Kidney (tissue), 22 donors: ENCODE measurements at places on chromosomes 1 and 21. TPM values are rescaled to one million over a fixed set of nuclear protein-coding genes. Genes with fewer than 3 reads are reported as not detected.

GRCh38 chr1:26161415-26162219, 2.7 kb downstream of the FAM110D start:
- peak; percentile 80 for DNase-seq

MAEL gene
- 2.2 TPM for polyA plus RNA-seq

DNA sequence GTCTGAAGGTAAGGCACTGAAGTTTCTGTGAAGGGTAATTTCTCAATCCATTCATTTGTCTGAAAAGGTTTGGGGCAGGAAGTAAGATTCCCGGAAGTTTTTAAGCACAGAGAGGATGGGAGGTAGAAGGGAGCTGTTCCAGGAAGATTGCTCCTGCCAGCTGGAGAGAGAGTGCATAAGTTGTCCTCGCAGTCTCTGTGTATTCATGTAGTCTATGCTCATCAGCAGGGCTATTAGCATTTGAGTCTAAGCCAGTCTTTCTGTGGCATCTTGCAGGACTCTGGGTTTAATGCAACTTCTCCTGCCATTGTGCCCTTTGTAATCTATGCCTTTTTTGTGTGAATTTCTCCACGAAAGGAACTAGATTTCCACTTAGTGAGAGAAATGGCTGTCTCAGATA, 140.8 kb upstream of the FGGY start:
- no peak for DNase-seq

DNA sequence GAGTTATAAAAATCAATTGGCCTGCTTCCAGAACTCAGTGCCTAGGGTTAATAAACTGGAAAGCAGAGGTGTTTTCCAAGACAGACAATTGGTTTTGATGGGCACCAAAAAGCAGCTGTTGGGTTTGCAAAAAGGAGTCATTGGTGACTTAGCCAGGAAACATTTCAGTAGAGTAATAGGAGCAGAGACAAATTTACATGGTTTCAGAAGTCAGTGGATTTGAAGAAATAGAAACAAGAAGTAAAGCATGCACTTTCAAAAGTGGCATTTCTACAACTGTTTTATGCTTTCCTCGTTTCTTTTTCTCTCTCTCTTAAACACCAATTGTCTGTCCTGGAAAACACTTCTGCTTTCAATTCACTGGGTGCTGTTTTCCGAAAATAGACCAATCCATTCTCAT, 87.8 kb downstream of the GLUL start:
- no peak for DNase-seq

GRCh38 chr1:91784616-91785015, 101.3 kb downstream of the TGFBR3 start:
- no peak for DNase-seq

DNA sequence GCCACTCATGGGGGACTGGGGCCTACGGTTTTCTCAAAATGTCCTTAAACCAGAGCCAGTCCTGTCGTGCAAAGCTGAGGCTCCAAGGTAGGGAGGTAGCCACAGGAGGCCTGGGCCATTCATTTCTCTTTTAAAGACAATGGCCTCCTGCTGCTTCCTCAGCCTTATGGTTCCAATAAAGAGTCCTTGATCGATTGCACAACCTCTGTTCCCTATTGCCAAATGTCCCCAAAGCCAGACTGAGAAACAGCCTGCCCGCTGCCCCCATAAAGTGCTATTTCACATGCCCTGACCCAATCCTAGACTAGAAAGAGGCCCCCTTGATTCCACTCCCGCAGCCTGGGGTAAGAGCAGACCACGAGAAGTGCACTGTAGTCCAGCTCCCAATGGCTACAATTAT, 166.7 kb downstream of the CLIC6 start:
- DNase-seq: no peak

GRCh38 chr21:33411949-33412430, 8.8 kb downstream of the IFNGR2 start:
- DNase-seq: no peak

ADCY10 gene
- 0.28 TPM for polyA plus RNA-seq

DNA sequence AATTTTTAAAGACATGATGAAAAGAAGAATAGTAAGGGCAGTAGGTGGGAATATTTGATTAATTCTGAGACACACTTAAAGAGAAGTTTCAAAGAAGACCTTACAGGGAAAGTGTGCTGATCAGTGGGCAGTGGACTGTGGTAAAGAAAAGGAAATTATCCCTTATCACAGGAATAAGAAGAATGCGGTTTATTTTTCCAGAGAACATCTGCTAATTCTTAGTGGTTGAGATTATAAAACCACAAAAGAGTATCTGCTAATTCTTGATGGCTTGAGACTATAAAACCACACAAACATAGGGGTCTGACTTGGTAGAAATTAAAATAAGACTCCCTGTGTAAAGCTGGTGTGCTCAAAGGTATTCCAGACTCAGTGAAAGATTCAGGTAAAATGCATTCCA, 60.0 kb upstream of the KCTD3 start:
- DNase-seq: no peak

GRCh38 chr21:26655460-26655859, 82.4 kb upstream of the CYYR1 start:
- DNase-seq: no peak

DNA sequence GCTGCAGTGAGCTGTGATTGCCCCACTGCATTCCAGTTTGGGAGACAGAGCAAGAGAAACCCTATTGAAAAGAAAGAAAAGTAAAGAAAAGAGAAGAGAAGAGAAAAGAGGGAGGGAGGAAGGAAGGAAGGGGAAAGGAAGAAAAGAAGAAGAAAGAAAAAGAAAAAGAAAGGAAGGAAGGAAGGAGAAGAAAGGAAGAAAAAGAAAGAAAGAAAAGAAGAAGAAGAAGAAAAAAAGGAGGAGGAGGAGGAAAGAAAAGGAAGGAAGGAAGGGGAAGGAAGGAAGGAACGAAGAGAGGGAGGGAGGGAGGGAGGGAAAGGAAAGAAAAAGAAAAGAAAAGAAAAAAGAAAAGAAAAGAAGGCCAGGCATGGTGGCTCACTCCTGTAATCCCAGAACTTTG, 10.2 kb downstream of the SLC5A9 start:
- DNase-seq: no peak

- DNase-seq: peak; percentile 88
Measured at GRCh38 chr1:178037510-178038253, 56.2 kb upstream of the RASAL2 start.
